Amygdala (tissue), 56 donors: ENCODE measurements at places on chromosomes 1 and 21.
A peak's percentile ranks its signal among the peaks of the same experiment; 100 is the strongest.

GRCh38 chr1:204979891-204980649, 62.9 kb upstream of the CNTN2 start:
- no peak for DNase-seq

DNA sequence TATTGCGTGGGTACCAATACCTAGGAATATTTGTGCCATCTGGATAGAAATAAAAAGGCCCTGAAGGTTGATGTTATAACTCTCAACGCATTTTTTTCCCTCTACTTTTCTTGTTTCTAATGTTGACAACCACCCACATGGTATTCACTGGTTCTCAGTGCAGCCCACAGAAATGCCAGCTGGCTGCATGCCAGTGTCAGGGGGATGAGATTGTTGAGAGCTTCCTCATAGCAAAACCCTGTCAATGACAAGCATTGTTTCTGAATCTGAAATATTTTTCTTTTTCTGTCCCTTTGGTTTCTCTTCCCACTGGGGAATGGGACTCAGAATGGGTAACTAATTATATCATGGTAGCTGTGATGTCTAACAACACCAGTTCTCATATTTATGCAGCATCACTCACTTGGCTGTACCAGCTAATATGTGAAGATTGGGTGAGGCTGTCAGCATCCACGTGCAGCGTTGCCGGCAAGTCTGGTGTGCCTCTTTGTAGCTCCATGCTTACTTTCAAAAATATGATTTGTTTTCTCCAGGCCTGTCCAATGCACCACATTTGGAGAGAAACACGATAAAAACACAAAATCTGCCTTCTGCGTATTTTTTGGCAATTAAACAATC, 284.6 kb downstream of the PTBP2 start:
- DNase-seq: peak; percentile 6

GRCh38 chr1:151192047-151192446, 2.0 kb upstream of the VPS72 start:
- no peak for DNase-seq

DNA sequence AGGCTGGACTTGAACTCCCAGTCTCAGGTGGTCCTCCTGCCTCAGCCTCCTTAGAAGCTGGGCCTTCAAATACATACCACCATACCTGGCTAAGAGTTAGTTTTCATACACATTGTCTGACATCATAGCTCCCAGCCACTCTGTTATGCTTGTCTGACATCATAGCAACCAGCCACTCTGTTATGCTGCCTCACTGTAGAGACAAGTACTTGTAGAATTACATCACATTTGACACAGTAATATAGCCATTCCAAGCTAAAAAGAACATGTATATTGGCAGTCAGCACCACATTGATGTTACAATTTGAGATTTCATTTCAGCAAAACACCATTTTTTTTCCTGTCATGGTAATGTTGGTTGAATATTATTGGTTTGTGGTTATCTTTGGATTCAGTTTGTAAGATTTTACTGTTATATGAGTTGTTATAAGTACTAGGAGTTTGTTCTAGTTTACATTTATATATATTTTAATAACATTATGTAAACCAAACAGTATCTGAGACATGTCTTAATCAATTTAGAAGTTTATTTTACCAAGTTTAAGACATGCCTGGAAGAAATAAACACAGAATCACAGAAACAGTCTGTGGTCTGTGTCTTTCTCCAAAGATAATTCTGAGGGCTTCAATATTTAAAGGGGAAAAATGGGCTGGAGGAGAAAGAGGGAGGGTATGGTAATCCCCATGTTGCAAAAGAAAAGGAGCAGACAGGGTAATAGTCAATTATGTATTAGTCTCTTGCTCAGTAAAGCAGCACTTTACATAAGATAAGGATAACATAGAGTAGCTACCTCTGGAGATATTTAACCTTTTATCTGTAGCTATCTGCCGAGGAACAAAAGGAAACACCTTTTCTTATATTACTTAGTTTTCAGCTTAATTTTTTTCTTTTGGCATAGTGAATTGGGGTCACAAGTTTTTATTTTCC, 43.0 kb downstream of the XPR1 start:
- no peak for DNase-seq

DNA sequence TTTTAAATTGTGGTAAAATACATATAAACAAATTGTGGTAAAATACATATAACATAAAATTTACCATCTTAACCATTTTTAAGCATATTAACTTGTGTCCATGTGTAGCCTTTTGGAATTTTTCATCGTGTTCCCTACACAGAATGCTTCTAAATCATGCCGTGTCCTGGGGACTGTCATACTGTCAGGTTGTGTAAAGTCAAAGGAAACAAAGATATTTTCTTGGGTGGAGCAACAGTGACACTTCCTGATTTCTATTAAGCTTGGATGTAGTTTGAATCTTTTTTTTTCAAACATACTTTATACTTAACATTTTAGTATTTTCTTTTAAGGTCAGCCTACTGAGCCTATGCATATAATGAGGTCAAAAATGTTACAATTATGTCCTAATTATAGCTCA, 32.3 kb downstream of the DOP1B start:
- no peak for DNase-seq

GRCh38 chr1:14607295-14607694, 8.8 kb downstream of the KAZN start:
- no peak for DNase-seq

DNA sequence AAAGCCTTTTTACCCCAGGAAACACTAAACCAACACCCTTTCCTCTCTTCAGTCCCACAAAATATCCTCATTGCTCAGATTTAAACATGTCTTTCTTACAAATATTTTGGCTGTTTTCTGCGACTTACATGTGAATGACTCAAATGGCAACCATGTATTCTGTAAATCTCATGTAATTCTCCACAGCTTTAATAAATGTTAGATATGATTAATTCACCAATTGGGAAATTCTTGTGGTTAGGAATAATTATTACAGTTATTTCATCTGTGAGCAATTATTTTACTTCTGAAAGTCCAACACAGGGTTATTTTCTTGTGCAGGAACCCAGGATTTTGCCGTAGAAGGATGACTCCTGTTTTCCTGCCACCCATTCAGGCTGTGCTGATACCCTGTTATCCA, 431.5 kb downstream of the LMO4 start:
- no peak for DNase-seq

GRCh38 chr1:23585321-23586022, 26.2 kb upstream of the ID3 start:
- no peak for DNase-seq

GRCh38 chr1:170209125-170209524, 63.4 kb downstream of the NTMT2 start:
- no peak for DNase-seq

GRCh38 chr21:41251961-41252642, 64.5 kb upstream of the FAM3B start:
- no peak for DNase-seq
